ENCODE measurements at places on chromosomes 2 and 18. TPM values are rescaled to one million over a fixed set of nuclear protein-coding genes. Genes with fewer than 3 reads are reported as not detected.

DCDC2C gene
- total RNA-seq: 0.33 TPM

GRHL1 gene
- 0.11 TPM for total RNA-seq

OXER1 gene
- not detected for total RNA-seq

POTEF gene
- 7.7 TPM for total RNA-seq

PDCD1 gene
- not detected for total RNA-seq
